D721Med (cell line): ENCODE measurements at places on chromosomes 3 and 15.

- DNase-seq, result no peak
These were observed 50.3 kb downstream of the EMC4 start for GRCh38 chr15:34275154-34275553.

- DNase-seq, result no peak
These were observed 1.7 kb upstream of the RAB8B start for GRCh38 chr15:63187589-63188226.

GRCh38 chr15:34359416-34359815 lies 7.6 kb downstream of the LPCAT4 start:
- no peak for DNase-seq

DNA sequence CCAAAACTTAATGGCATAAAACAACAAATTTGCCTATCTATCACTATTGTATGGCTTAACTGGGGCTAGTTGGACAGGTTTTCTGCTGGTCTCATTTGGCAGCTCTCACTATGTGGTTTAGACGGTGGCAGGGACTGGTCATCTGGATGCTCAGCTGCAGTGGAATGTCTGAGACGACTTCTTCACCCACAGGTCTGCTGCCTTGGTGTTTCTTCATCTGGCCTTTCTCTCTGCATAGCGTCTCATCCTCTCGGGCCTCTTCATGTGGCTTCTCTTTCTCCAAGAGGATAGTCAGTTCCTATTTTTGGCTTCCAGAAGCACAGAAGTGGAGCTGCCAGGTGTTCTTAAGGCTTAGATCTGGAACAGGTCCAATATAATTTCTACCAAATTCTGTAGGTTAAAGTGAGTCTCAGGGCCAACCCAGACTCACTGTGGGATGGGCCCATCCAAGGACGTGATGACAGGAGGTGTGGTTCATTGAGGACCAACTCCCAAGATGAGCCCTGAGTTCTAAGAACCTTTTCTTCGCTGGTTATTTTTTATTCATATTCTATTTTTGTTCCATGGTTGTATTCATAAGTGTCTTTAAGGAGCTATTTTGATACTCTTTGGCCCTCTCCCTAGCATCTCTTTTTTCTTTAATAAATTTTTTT lies 18.6 kb downstream of the UBE2Q2 start:
- DNase-seq, result no peak

- DNase-seq, result no peak
These were observed 13.1 kb upstream of the PLA2G4D start for GRCh38 chr15:42107473-42107872.

DNA sequence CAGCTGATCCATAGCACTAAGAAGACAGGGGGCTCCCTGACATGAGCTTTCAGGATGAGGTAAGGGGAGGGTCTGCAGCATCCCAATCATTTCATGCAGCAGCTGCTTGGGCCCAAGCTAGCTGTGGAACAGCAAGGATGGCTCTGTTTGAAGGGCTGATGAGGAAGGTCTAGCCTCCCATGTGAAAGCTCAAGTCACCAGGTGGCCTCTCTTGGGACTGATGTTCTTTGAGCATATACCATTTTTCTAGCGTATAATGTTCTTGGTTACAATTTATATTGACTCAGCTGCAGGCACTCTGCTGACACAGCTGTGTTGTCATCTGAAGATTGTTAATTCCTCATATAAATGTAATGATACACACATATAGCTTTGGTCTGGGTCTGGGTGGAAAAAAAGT lies 87.0 kb downstream of the CD200R1L start:
- no peak for DNase-seq

DNA sequence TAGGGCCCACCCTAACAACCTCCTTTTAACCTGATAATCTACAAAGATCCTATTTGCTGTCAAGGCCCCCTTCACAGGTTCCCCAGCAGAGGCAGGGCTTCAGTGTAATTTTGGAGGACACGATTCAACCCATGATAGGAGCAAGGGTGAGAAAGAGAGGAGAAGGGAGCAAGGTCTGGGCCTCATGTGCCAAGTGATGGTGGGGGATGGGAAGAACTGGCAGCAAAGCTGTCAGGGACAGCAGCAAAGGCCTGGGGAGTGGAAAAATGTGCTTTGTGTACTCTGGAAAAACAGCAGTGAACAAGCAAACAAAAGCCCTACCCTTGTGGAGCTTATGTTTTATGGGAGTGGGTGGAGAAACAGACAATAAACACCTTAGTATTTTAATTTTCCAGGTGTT lies 2.7 kb upstream of the GALNT15 start:
- DNase-seq, result no peak

DNA sequence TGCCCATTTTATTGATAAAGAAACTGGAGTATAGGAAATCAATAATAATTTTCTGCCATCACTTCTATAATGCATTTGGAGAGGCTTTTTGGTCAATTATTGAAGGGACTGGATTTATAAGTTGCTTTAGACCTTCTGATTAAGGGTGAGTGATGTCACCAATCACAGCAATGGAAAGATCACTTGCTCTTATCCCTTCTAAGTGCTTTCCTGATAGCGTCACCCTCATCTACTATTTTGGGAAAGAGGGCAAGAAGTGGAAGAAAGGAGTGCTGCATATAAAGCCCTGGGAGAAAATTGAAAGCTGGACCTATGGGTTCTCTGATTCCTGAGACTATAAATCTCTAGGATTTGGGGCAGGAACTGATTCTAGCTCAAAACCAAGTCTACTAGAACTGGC lies 771.3 kb downstream of the AGBL1 start:
- DNase-seq, result no peak

GRCh38 chr3:179450901-179451264 lies 387 bp downstream of the GNB4 start:
- no peak for DNase-seq

DNA sequence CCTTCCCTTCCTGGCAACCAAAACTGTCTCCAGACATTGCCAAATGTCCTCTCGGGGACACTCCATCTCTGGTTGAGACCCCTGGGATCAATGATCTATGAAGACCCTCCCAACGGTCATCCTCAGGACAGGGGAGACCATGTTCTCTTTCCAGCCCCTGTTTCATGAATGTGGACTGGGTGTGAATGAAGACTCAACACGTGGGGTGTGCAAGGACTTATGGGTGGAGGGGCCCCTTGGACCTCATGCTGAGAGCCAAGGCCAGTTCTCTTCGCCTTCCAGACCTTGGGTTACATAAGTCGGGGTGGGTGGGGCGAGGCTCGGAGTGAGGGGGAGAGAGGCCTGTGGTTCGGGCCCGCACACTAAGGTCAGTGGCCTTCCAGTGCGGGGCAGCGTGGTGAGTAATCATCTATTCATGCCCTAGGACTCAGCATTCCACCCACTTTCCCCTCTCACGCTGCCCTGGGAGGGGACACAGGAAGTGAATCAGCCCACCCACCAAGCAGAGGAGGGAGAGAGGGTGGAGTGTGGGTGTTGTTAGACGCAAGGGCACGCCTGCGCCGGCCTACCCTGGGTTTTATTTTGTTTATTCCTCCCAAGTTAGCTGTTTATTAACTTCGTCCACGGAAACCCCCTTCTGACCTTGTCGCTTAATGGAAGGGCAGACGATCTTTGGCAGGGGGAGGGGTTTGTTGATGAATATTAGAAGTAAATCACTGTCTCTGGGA lies 6.7 kb downstream of the PAQR5 start:
- DNase-seq, result no peak

GRCh38 chr3:124707656-124708062 lies 22.6 kb upstream of the UMPS start:
- no peak for DNase-seq

GRCh38 chr15:63166219-63166618 lies 8.9 kb upstream of the RPS27L start:
- DNase-seq, result no peak

DNA sequence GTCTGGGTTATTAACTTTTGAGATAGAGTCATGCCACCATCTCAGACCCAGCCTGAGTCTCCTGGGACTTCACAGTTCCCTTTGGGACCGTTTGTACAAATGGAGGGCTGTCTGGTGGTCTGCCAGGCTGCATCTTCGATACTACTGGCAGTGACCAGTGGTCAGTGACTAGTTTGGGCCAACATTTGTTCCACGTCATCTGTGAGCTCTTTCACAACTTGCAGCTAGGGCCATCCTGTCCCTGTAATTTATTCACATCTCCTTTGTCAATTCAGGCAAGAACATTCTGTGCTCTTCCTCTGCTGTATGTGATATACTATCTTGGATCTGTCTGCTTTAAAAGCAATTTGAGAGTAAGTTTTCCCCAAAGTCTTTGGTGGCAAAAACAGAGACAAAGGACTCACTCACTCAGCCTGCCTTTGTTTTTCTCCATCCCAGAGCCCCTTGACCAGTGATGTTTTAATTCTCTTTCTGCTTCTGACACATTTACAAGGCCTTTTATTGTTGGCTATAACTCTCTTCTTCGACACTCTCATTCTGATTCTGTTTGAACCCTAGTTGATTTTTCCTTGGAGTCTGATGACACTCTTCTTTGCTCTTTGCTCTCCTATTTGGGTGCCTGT lies 353.4 kb downstream of the EPHB1 start:
- no peak for DNase-seq

- DNase-seq, result no peak
These were observed 47.0 kb upstream of the PPIB start for GRCh38 chr15:64209680-64210334.

- DNase-seq, result no peak
These were observed 620 bp upstream of the UBR1 start for GRCh38 chr15:43106486-43106829.

- no peak for DNase-seq
These were observed 7.8 kb upstream of the CAMP start for GRCh38 chr3:48215466-48215865.
